NCI-H1105 treated with DMSO at 0.1 percent for 48 hours (cell line): ENCODE measurements at places on chromosomes 5 and 9.
A peak's percentile ranks its signal among the peaks of the same experiment; 100 is the strongest.

DNA sequence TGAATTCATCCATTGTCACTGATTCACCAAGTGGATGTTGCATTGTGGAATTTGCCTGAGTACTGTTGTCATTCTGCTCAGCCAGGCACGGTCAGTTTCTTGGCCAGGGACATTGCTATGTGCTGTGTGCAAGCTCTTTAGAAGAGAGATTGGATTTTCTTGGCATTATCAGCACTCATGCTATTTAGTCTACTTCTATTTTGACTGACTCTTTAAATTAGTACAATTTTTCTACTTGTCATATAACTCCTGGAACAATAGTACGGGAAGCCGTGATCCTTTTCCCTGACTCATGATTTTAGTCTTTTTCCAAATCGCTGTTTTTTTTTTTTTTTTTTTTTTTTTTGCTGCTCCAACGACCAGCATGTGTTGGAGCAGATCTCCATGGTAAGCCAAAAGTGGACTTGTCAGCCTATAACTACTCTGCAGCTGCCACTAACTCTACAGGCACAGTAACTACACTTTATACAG is 129.7 kb downstream of the CDC42SE2 start:
- no peak for DNase-seq

GRCh38 chr5:89246252-89246651 is 363.3 kb upstream of the MEF2C start:
- DNase-seq, result no peak

DNA sequence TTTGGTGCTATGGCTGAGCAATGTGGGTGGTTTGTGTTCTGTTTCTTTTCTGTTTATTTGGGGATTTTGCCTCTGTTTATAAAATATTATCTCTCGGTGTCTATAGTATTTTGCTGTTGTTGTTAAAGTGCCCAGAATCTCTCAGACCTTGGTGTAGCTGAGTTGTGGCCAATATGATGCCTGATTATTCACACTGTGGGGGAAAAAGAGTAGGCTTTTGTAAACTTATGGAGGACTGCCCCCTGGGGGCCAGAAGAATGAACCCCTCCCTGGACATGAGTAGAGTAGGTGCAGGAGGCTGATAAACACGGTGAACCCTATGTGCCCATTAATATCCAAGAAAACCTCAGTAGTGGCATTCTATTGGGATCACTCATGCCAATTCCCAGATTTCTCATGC is 49.0 kb upstream of the DPYSL3 start:
- DNase-seq, result peak; percentile 37

- no peak for DNase-seq
Observed at GRCh38 chr5:151773951-151774350, 2.2 kb downstream of the G3BP1 start.

- no peak for DNase-seq
Observed at GRCh38 chr5:99607124-99607523, 678.3 kb upstream of the CHD1 start.

DNA sequence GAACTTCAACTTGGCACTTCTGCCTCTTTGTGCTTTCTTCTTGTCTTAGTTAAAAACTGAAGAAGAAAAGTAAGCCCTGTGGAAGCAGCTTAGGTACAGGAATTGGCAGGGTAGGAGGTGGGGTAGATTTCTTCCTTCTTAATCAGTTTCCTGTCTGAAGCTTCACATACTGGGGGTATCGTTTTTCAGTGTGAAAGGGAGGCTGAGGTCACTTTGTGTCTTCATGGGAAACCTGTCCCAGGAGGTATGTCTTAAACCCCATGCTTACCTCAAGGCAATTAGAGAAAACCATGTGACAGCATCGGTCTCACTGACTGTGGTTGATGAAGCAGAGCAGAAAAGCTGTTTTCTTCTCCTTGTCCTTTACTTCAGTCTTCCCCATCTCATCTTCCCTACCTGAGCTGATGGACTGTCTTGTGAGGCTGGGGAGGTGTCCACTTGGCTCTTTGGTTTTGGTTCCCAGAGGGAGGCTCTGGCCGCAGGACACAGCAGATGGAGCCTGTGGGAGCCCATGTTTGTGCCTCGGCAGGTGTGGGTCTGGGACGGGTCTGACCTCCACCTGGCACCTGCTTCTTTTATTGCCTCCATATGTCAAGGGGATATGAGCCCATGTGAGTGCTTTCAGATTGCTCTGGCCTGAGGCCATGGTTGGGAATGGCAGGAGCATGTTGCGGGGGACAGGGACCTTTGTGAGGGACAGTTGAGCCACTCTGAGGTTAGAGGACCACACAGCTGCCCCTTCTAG is 47.0 kb downstream of the SH3GL2 start:
- no peak for DNase-seq

GRCh38 chr5:58460732-58461286 is 923 bp upstream of the PLK2 start:
- peak; percentile 63 for DNase-seq

- DNase-seq, result no peak
Observed at GRCh38 chr9:3989915-3990314, 310.0 kb downstream of the GLIS3 start.

GRCh38 chr5:105817416-105817815 is 1853.3 kb downstream of the EFNA5 start:
- no peak for DNase-seq

- no peak for DNase-seq
Observed at GRCh38 chr9:136328622-136329041, 1.3 kb downstream of the GPSM1 start.

GRCh38 chr9:93810028-93810971 is 144.9 kb downstream of the BARX1 start:
- DNase-seq, result no peak

GRCh38 chr9:127053057-127053821 is 69.2 kb downstream of the ANGPTL2 start:
- DNase-seq, result no peak

DNA sequence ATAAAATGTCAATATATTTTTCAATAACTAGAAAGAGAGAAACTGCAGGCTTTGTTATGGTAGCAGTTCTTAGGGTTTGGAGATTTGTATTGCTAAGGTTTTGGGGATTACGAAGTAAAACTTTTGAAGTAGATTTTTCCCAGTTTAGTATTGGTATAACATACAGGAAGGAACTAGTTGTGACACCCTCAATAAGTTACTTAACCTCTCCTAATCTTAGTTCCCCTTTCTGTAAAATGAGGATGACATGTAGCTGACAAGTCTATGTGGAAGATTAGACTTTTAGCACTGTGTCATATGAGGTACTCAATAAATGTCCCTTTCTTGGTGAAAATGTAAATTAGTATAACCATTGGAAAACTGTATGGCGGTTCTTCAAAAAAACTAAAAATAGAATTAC is 73.4 kb upstream of the ATG10 start:
- no peak for DNase-seq

- no peak for DNase-seq
Observed at GRCh38 chr5:59098743-59099142, 515.9 kb downstream of the RAB3C start.

GRCh38 chr5:96070622-96071225 is 109.1 kb upstream of the ELL2 start:
- DNase-seq, result no peak

DNA sequence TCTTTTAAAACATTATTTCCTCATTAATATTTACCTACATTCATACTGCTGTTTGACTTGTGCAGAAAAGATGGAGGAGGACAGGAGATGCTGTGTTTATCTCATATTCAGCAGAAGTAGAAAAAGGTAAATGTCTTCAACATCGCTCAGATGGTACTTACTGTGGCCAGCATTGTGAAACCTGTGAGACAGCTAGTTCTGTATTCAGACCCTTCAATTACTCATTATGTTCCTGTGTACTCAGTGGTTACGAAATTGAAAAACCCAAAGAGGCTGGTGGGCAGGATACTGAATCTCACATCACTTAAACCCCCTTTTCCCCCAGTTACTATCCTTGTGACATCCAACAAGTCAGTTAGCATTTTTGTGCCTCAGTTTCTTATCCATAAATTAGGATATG is 216.0 kb downstream of the KDM4C start:
- no peak for DNase-seq

DNA sequence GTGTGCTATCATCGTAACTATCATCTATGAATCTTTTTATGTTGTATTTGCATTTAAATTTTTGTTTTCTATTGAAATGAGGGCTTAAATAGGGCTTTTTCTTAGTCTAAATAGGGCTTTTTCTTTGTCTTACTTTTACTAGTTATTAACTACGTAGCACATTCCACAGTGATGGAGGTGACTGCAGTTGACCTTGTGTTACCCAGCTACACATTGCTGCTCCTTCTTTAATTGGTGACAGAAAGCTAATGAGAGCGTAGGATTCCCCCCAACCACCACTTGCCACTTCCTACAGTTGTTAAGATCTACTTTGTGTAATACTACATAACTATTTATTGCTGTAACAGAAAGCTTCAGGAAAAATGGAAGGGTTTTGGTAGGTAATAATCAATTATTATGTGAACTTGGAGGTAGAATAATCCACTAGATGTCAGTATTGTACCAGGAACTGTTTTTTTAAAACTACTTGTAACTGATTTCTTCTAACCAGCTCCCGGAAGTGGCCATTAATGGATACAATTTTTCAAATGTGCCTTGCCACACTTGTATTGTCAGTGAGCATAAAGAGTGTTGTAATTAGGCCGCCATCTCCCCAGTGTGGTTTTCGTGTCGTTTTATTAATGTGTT is 18.0 kb downstream of the MTRR start:
- DNase-seq, result peak; percentile 65

GRCh38 chr5:58300346-58300895 is 159.5 kb downstream of the PLK2 start:
- no peak for DNase-seq

DNA sequence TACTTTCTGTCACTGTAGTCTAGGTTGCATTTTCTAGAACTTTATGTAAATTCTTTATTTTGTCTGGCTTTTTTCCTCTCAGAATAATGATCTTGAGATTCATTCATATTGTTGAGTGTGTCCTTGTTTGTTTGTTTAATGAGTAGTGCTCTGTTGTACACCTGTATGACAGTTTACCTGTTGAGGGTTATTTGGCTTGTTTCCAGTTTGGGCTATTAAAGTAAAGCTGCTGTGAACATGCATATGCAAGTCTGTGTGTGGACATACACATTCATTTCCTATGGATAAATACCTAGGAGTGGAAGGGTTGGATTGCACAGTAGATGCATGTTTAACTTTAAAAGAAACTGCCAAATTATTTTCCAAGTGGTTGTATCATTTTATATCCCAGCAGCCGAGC is 30.4 kb downstream of the MVB12B start:
- DNase-seq, result peak; percentile 91
